ENCODE measurements at places on chromosomes 2 and 18.

GRCh38 chr2:72793798-72794440, 31.9 kb downstream of the EXOC6B start:
- no peak for DNase-seq

DNA sequence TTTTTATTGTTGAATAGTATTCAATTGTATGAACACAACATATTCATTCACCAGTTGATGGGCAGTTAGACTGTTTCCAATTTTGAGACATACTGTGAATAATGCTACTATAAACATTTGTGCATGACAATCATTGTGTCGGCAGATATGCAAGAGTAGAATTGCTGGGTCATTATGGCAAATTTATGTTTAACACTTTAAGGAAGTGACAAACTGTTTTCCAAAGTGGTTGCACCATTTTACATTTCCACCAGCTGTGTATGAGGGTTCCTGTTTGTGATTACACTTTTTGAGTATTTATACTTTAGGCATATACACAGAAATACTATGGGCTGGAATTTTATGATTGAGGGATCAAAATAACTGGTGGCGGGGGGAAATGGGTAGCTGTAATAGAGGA, 61.2 kb downstream of the MAP4K3 start:
- no peak for DNase-seq

DNA sequence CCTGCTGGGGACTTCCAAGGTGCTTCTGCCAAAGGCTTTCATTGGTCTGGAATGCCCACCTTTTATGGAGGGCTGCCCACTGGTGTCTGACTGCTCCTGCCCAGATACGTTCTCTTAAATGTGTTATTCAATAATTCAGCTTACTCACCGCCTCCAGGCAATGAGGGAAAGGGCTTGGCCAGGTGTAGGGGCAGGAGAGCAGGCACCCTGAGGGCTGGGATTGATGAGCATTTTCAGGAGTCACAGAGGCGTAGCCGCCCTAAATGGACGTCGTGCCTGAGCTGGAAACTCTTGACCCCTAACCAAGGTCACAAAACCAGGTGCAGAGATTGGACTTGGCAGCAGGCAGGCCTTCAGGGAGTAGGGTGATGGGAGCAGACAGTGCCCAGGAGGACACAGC, 26.8 kb downstream of the MAL start:
- DNase-seq, result no peak

GRCh38 chr2:235024931-235025773, 73.3 kb downstream of the SH3BP4 start:
- DNase-seq, result no peak

- DNase-seq, result no peak
Measured at GRCh38 chr18:8835521-8835953, 130.2 kb downstream of the MTCL1 start.

GRCh38 chr2:230821261-230821990, 43.3 kb upstream of the ITM2C start:
- DNase-seq, result no peak

DNA sequence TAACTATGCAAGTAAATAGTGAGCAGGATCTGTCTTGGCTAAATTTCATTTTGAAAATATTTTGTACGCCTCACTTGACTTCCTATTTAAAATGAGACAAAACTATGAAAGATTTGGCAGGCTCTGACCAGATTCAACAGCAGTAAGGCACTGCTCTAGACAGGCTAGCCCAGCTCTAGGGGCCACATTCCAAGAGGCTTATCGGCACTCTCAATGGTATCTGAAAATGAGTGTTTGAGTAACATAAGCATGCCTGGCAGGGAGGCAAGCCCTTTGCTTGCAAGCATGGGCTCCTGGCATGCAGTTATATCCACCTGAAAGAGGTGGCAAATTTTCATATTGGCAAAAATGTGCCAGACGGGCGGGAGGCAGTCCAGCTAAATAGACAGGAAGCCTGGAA, 10.5 kb downstream of the CAPN13 start:
- no peak for DNase-seq

Measured in stimulated activated CD8-positive, alpha-beta memory T cell treated with anti-CD3 and anti-CD28 coated beads, Interleukin-15, amount 100 ng/mL, for 1 hour (primary cell).